ENCODE measurements at places on chromosomes 13 and 19. TPM values are rescaled to one million over a fixed set of nuclear protein-coding genes. Genes with fewer than 3 reads are reported as not detected.
A peak's percentile ranks its signal among the peaks of the same experiment; 100 is the strongest.

Gene CC2D1A
- 67.7 TPM for total RNA-seq

Gene PTGIR
- not detected for total RNA-seq

DNA sequence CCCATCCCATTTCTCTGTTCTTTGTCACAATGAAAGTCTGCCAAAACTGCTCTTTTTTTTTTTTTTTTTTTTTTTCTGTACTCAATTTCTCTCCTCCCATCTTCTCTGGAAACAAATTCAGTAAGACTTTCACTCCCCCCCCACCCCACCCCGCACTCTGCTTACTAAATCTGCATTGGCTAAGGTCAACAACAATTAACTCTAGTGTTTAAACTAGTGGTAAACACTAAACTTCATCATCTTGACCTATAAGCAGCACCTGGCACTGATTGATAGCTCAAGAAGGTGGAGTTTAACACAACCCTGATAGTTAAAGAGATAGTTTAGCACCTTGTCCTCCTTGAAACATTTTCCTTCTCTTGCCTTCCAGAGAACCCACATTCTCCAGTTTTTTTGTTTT is 14.1 kb upstream of the KLF12 start:
- no peak for DNase-seq

- no peak for DNase-seq
Observed at GRCh38 chr13:108315273-108315672, 45.8 kb downstream of the TNFSF13B start.

Gene PCDH17
- 0.11 TPM for total RNA-seq

DNA sequence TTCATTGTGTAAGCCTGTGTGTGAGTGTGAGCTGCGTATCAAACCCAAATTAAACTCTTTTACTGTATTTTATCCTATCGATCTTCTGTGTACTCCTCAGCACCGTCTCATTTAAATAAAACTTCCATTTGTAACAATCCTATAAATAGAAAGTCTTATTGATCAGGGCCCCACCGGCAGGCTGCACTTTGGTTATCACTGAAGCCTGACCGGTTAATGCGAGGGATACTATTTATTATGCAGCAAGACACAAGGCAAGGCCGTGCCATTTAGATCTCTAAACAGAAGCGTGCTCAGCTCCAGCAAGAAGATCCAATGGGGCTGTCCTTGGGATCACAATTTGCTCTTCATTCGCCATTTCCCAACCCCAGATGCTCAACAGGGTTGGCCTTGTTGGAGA is 252.6 kb upstream of the TSHZ3 start:
- no peak for DNase-seq

Gene ZNF724
- total RNA-seq, result 23.1 TPM

GRCh38 chr19:1377965-1378785 is 5.5 kb upstream of the NDUFS7 start:
- no peak for DNase-seq

Gene SSBP4
- total RNA-seq, result 97.5 TPM

GRCh38 chr13:97395447-97396136 is 38.4 kb upstream of the RAP2A start:
- peak; percentile 58 for DNase-seq

DNA sequence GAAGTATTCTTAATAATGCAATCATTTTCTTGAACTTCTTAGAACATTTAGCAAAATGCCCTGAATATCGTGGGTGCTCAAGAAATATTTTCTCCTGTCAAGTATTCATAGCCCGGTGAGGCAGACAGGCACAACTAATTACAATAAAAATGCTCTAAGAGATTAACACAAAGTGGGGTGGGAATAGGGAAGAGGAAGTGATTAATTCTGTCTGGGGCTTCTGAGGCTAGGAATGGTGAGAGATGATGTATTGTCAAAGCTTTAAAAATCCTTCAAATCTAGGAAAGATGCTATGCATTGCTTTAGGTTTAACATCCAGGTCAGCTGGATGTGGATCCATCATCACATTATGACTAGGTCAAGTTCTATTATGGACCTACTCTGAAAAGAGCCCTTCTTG is 66.9 kb upstream of the POSTN start:
- no peak for DNase-seq

- peak; percentile 81 for DNase-seq
Observed at GRCh38 chr19:13366529-13367143, 139.6 kb downstream of the CACNA1A start.

Gene CEACAM8
- not detected for total RNA-seq

GRCh38 chr13:84500016-84500415 is 617.7 kb upstream of the SLITRK1 start:
- DNase-seq, result no peak

GRCh38 chr13:62875118-62875640 is 1459.5 kb upstream of the PCDH20 start:
- DNase-seq, result peak; percentile 2

Gene MPV17L2
- 44.7 TPM for total RNA-seq

DNA sequence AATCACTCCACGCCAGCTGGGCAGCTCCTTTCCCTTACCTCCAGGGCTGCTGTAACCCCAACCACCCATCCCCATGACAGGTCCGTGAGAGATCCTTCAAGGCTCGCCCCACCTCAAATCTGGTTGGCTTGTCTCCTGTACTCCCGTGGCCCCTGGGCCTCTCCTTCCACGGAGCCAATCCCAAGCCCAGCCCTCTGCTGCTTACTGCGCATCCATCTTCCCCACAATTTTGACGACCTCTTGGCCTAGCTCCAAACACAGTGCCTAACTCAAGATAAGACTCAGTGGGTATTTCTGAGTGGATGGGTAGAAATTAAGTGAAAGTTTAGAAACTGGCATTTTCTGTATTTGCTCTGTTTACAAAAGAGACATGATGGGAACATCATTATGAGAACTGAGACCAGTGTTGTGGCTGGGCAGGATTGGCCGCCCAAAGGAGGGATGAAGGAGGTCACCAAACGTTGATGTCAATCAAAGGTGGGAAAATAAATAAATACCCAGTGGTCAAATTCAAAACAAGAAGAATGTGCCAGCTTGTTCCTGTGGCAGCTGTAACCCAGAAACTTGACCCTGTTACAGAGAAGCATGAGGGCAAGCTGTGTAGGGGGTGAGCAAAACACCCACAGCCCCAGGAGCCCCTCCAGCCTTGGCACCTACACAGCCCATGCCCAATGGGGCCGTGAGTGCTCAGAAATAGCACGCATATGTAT is 162.2 kb downstream of the ABCC4 start:
- DNase-seq, result no peak

DNA sequence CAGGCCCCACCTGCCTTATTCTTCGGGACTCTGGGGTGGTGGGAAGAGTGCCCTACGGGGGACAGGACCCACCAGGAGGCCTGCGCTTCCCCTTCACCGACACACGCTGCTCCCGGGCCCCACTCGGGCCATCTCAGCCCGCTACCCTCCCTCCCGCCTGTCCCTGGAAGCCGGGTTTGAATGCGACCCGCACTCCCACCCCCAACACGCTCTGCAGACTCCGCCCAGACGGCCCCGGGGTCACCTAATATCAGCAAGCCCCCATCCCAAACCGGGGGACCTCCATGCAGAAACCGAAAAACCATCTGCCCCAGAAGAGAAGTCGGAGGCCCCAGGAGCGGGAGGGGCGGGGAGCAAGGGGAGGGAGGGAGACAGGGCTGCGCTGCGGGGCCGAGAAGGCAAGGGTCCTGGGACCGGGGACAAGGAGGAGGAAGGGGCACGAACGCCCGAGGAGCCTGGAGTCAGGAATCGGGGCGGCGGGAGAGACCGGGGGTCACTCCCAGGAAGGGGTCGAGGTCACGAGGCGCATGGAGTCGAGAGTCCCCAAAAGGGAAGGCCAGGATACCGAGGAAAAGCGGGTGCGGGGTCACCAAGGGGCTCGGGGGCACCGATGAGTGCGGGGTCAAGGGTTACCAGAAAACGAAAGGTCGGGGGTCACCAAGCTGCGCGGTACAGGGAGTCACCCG is 766 bp downstream of the SBNO2 start:
- no peak for DNase-seq

Gene IL12RB1
- not detected for total RNA-seq

Gene SBSN
- total RNA-seq, result 0.26 TPM

Data from PC-3 (cell line).